ENCODE measurements at places on chromosomes 3 and 15.

- no peak for ATAC-seq
These were observed 398.1 kb downstream of the GABRB3 start for GRCh38 chr15:26374806-26375205.

DNA sequence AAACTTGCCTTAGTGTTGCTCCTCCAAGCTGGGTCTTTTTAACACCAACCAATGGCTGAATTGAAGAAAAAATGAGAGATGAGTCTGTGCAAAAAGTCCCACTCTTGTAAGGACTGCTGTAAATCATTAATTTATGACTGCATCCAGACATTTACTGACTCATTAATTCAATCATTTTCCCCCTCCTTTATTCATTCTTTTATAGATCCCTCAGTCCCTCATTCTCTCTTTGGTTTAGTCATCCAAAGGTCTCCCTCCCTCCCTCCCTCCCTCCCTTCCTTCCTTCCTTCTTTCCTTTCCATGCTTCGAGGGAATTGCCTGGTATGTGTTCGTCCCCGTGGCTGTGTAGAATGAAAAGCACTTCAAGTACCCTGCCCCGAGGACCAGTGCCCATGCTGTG is 35.3 kb upstream of the MRPS22 start:
- no peak for ATAC-seq

- ATAC-seq, result no peak
These were observed 96.8 kb downstream of the DUT start for GRCh38 chr15:48427960-48428547.

GRCh38 chr3:56725175-56725574 is 42.1 kb upstream of the TASOR start:
- ATAC-seq, result peak; percentile 89

DNA sequence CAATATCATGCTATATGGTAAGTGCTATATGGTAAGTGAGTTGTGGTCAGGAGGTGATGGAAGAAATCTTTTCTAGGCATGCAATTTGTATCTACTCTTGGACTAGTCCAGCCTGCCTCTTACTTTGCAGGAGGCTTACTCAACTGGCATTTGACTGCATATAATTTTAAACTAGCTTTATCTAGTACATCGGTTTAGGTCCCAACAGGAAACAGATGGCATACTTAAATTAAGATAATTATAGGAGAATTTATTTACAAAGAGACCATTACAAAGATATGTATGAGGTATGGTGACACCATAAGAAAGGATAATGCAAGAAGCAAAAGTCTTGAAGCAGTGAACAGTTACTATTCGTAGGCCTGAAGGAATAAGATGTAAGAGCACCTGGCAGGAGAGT is 7.8 kb downstream of the SLC28A2 start:
- ATAC-seq, result no peak

- no peak for ATAC-seq
These were observed 4.6 kb downstream of the CFAP100 start for GRCh38 chr3:126399351-126399735.

DNA sequence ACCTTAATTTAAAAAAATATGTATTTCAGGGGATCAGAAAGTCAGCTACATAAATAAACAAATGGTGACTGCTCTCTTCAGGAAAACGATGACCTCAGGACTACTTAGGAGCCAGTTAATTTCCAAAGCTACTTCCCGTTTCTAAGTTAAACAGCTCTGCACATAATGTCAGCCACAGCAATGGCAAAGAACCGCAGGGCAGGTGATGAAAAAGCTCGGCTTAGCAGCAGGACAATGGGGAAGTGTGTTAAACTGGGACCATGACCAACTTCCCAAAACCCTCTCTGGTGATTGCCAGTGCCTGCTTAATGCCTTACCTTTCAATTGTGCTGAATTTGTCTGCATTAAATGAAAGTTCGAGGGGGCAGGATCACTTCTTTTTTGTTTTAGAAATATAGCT is 258.9 kb downstream of the FHIT start:
- no peak for ATAC-seq
